ENCODE measurements at places on chromosomes 1 and 21.

- DNase-seq: no peak
These were observed 19.9 kb downstream of the ADORA1 start for GRCh38 chr1:203147376-203147775.

DNA sequence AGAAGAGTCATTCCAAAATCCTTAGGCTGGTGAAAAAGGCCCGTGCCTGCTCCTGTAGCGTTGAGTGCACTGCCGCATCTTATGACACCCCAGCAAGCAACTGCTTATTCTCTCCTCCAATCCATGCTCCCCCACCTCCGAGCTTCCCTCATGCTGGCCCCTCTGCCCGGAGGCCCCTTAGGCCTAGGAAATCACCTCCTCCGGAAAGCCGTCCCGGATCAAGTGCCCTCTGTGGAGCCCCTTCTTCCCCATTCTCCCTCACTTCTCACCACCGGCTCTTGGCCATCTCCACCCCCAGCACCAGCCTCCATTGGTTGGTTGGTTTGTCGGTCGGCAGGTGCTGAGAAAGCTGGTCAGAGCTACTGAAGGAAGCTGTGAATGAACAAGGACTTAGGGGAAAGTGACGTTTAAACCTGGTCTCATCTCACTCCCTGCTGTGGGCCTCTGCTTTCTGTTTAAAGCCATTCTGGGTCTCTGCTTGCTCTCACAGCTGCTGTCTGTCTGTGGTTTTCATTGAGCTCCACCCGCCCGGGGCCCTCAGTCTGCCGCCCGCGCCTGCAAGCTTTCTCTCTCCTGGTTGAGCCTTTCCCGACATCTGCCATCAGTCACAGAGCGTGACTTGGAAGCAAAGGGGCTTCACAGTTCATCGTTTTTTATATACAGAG, 122.2 kb downstream of the KCNN3 start:
- DNase-seq: peak; percentile 63

DNA sequence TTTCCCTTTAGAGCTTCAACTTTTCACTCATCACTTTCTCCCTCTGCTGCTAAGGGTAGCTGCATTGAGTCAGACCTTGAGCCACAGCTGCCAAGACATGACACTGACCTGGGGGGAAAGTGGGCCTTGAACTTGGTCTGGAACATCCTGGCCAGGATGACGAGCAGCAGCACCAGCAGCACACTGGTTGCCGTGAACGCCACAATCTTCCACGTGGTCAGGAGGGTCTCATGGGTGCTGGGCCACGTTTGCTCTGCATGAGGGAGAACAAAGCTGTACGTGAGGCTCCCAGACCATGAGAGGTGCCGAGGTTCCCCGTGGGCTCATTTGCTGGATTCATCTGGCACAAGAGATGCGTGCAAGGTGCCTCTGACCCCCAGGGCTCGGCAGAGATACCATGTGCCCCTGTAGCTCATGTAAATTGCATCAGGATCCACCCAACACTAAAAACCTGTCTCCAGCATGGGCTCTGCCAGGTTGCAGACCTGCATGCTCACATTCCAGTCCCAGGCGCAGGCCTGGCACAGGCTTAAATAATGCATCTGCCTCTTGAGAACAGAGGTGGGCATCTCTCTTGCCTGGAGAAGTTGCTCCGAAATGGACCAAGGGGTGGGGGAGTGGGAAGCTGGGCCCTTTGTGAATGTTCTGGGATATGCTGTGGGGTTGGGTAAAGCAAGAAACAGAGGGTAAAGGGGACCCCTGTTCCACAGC, 84.6 kb upstream of the TLR5 start:
- DNase-seq: no peak

DNA sequence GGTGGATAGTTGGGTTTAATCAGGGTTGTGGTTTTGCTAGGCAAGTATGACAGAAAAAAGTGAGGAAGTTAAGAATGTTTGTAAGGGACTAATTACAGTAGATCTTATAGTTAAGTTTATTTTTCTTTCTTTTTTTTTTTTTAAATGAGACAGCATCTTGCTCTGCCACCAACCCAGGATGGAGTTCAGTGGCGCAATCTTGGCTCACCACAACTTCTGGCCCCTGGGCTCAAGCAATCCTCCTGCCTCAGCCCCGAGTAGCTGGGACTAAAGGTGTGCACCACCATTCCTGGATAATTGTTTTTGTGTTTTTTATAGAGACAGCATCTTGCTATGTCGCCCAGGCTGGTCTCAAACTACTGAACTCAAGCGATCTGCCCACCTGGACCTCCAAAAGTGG, 41.7 kb downstream of the EYA3 start:
- DNase-seq: no peak

DNA sequence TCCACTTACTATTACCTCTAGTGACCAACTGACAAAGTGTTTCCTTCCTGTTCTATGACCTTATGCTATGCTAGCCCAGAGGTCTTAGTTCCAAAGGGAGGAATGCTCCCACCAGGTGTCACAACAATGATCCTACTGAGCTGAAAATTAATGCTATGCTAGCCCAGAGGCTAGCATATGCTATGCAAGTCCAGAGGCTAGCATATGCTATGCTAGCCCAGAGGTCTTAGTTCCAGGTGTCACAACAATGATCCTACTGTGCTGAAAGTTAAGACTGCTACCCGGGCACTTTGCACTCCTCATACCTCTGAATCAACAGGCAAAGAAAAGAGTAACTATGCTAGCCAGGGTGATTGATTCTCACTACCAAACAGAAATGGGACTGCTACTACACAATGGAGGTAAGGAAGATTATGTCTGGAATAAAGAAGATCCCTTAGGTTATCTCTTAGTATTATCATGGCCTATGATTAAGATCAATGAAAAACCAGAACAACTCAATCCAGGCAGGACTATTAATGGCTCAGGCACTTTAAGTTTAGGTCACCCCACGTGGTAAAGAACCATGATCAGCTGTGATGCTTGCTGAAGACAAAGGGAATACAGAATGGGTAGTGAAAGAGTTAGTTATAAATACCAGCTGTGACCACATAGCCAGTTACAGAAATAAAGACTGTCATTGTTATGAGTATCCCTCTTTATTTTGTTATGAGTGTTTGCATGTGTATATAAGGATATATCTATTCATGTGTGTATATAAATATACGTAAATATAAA, 114.1 kb downstream of the CSMD2 start:
- DNase-seq: no peak

- DNase-seq: peak; percentile 26
These were observed 11.5 kb downstream of the SLC9A1 start for GRCh38 chr1:27143401-27143800.

GRCh38 chr21:14545906-14546480, at the start of gene SAMSN1:
Gene SAMSN1 (minus strand): TSS chr21:14546315. CDS start chr21:14546261, 54 bp downstream.
- no peak for DNase-seq

- no peak for DNase-seq
These were observed 132.2 kb downstream of the ATP5PO start for GRCh38 chr21:33783187-33783979.

DNA sequence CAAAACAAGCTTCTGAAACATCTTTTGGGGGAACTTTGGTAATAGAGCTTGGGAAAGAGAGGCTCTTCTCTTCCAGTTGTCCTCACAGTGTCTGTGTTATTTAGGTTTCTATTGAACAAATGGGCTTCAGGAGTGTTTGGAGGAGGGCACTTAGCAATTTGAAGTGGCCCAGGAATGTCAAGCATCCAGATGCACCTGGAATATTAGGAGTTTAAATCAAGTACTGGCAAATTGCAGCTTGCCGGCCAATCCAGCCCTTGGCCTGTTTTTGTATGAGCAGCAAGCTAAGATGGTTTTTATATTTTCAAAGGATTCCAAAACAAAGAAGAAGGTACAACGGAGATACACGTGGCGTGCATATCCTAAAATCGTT, 94.7 kb downstream of the CCDC185 start:
- DNase-seq: no peak
